ENCODE measurements at places on chromosomes 16 and 17. TPM values are rescaled to one million over a fixed set of nuclear protein-coding genes. Genes with fewer than 3 reads are reported as not detected.

Gene CD300E
- total RNA-seq, result not detected

Gene CDK5R1
- 1.8 TPM for total RNA-seq

Gene PITPNM3
- 0.94 TPM for total RNA-seq

Gene KRT17
- 43.2 TPM for total RNA-seq

Gene C16orf86
- 2.8 TPM for total RNA-seq

Gene STAC2
- 0.62 TPM for total RNA-seq

Gene RAB37
- total RNA-seq, result not detected

Gene CUEDC1
- total RNA-seq, result 38.4 TPM

Gene SOST
- not detected for total RNA-seq

Gene KRTAP9-8
- not detected for total RNA-seq

Gene SLC6A2
- not detected for total RNA-seq

Gene KCNJ18
- total RNA-seq, result not detected

Gene ITGA2B
- total RNA-seq, result 0.81 TPM

Gene NPW
- total RNA-seq, result 4.4 TPM

Gene FOXO3B
- 9.6 TPM for total RNA-seq

Gene ATP1B2
- 3.0 TPM for total RNA-seq

Gene SDR42E2
- 0.13 TPM for total RNA-seq

Gene GRAPL
- not detected for total RNA-seq

Gene ALOX12B
- total RNA-seq, result not detected

Gene KRT36
- total RNA-seq, result not detected

Gene ALOX15
- total RNA-seq, result not detected

Gene TMEM235
- not detected for total RNA-seq

Gene GPR179
- total RNA-seq, result not detected

Gene CTRL
- total RNA-seq, result 0.91 TPM

Gene GNGT2
- total RNA-seq, result not detected

Gene PLEKHM1
- 41.0 TPM for total RNA-seq

Gene AXIN1
- 33.0 TPM for total RNA-seq

Gene KCTD11
- 12.7 TPM for total RNA-seq

Gene TBC1D3I
- 0.42 TPM for total RNA-seq

Gene CDC42EP4
- total RNA-seq, result 32.0 TPM

Gene ORAI3
- 25.2 TPM for total RNA-seq

Gene GJD3
- total RNA-seq, result not detected

Gene TMEM98
- total RNA-seq, result 92.7 TPM

Gene PGS1
- 52.7 TPM for total RNA-seq

Gene TCAP
- 1.3 TPM for total RNA-seq

Gene KRTAP4-9
- not detected for total RNA-seq

Gene ARL5C
- not detected for total RNA-seq

Gene NOD2
- not detected for total RNA-seq

Gene SMPD3
- total RNA-seq, result not detected

Gene SYNGR3
- 0.91 TPM for total RNA-seq

Gene TNS4
- total RNA-seq, result 0.21 TPM

Gene IL17C
- not detected for total RNA-seq

Gene C16orf96
- total RNA-seq, result 0.08 TPM
